SK-N-MC (cell line): ENCODE measurements at places on chromosomes 5 and 9.

GRCh38 chr5:16995372-16995771 is 59.3 kb upstream of the MYO10 start:
- DNase-seq, result no peak

DNA sequence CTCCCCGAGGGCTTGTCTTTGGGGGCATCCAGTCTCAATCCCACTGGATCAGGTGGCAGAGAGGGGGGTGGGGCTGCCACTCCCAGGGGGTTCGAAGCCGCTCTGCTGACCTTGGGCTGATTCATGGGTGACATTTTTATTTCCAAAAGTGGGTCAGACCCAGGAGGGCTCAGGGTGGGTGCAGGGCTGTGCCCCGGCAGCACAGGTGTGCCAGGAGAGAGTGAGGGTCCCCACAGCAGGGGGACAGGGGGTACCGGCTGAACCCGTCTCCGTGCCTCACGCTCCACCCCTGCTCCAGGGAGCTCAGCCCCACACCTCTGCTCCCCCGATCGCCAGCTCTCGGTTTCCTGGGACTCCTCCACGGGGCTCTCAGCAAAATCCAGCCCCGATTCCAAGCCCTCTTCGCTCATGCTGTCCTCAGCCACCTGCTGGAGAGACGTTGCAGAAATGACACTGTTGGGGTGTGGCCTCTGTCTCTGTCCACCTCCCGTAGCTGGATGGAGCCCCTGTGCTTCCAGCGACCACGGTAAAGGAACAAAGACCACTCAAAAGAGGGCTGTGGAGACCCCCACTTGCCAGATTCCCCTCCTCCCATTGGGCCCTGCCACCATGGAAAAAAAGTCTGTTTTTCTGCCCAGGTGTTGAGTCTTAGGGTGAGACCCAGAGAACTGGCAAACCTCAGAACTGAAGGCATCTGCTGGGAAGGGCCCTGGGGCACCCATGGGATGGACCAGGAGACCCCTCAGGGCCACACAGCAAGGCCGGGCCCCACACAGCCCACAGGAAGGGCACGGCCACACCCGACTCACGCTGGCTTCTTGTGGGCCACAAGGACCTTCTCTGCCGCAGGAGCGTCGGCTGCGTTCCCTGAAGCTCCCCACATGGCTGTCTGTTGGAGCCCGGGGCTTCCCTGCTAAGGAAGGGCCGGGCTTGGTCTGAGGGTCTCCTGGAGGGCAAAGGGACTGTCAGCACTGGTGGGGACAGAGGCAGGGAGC is 10.6 kb upstream of the QSOX2 start:
- no peak for DNase-seq

DNA sequence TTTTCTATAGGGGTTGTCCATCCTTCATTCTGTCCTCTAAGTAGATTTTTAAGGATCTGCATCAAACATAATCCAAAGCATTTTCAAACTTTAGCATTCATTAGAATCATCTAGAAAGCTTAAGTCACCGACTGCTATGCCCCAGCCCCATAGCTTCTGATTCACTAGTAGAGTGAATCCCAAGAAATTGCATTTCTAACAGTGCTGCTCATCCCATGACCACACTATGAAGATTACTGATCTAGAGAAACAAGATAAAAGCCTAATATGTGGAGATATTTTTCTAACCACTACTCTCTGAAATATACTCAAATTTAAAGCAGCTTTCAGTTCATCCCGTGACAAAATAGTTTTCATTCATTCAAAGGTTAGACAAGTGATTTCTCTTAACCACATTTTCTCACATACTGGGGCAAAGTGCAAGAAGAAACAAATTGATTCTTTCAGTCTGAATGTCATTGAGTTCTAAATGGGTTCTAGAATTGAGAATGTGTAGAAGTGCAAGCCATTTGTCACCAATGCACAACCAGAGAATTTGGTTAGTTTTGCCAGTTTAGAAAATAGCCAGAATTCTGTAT is 286.9 kb upstream of the CD180 start:
- DNase-seq, result no peak

- DNase-seq, result no peak
Observed at GRCh38 chr5:111902436-111902835, 145.4 kb upstream of the NREP start.

GRCh38 chr5:176725521-176726280 is 78.4 kb downstream of the TSPAN17 start:
- DNase-seq, result no peak

GRCh38 chr9:5920860-5921328 is 30.2 kb downstream of the MLANA start:
- DNase-seq, result no peak

- DNase-seq, result no peak
Observed at GRCh38 chr5:117379521-117379920, 804.9 kb upstream of the SEMA6A start.

GRCh38 chr5:103847060-103847459 is 284.5 kb upstream of the NUDT12 start:
- DNase-seq, result no peak

DNA sequence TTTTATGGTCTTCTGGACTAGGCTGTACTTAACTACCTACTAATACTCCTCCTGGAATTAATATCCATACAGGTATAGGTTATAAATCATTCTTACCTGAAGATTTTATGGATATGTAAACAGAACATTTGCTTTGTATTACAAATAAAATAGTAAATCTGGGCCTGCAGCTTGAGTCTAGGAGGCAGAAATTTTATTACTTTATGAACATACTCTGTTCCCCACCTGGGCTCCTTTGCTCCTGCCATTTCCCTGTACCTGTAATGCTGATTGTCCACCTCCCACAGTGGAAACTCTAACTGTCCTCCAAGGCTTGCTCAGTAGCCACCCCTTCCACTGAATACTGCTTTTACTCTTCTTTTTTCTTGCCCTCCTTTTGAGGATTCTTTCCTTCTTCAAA is 108.0 kb downstream of the PAM start:
- no peak for DNase-seq

DNA sequence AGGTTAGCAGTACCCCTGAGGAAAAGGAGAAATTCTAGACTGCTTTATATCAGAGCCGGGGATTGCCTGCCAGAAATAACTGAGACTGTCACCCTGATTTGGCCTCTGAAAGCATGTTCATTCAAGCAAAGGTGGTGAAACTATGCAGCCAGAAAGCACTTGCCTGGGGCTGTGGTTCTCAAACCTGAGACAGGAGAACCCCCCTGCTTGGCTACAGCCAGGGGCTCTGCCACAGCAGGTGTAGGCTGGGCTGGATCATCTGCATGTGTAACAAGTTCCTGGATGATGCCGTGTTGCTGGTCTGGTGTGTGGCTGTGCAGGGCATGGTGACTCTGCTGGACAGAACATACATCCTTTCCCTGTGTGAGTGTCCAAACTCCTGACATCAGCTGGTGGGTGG is 157.8 kb downstream of the NXNL2 start:
- no peak for DNase-seq

DNA sequence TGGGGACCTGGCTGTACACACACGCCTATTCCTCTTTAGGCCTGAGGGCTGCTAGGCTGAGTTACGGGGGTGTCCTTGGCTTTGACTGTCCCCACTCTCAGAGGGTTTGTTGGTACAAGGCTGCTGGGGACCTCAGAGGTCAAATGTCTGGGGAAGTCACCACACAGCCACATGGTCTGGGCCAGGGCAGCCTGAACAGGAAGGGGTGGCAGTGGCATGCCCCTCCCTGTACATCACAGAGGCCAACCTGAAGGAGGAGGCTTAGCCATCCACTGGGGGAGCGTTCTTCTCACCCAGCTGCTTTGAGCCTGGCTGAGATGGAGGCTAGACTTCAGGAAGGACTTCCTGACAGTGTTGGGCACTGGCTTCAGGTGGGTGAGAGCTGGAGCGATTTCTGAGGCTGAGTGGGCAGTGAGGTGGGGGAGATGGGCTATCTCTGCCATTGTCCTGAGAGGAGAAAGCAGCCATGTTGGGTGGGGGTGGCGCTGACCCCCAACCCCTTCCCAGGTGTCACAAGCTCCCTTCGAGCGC is 36.3 kb downstream of the CXXC5 start:
- DNase-seq, result no peak

- no peak for DNase-seq
Observed at GRCh38 chr9:134152022-134152448, 12.3 kb downstream of the RNU6ATAC start.

DNA sequence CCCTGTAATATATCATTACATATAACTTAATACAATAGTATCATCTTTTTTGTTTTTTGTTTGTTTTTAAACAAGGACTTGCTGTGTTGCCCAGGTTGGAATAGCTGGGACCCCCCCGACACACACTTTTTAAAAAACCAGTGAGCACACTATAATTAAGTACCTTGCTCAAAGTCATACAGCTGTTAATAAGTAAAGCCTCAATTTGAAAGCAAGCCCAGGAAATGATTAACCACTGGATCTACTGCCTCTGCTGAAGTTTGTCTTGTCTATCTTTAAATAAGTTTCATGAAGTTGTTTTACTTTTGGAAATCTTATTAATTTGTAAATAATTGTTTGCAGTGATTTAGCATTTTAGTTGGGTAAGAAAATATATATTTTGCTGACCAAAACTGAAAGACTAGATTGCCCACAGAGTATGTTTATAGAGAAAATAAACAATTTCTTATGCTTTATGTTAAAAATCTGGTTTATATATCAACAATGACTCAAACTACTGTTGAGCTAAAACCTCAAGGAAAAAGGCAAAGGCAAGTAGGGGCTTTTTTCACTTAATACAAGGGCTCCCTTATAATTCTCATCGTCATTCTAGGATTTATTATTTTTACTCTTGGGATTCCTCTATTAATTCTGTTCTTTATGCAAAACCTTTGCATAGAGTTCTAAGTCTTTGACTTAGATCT is 5.8 kb upstream of the CARNMT1 start:
- DNase-seq, result no peak

GRCh38 chr5:74357827-74358226 is 282.7 kb downstream of the ENC1 start:
- no peak for DNase-seq

DNA sequence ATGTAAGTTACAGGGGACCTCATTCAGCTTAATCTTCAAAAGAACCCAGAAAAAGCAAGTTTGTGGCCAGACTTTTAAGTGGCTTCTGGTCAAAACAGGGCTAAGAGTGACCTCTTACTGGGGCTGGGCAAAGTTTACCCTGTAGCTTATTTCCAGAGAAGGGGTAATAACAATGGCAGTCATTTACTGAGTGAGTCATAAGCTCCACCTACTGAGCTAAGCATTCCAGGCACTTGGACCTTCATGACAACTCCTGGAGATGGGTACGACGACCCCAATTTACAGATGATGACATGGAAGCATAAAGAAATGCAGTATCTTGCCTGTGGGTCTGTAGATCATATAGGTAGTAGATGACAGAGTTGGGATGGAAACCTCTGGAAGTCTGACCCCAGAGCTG is 4.7 kb upstream of the GPR151 start:
- no peak for DNase-seq

GRCh38 chr9:123326662-123327093 is 29.3 kb upstream of the CRB2 start:
- no peak for DNase-seq

- DNase-seq, result no peak
Observed at GRCh38 chr5:56616454-56617160, 198.7 kb upstream of the MAP3K1 start.

DNA sequence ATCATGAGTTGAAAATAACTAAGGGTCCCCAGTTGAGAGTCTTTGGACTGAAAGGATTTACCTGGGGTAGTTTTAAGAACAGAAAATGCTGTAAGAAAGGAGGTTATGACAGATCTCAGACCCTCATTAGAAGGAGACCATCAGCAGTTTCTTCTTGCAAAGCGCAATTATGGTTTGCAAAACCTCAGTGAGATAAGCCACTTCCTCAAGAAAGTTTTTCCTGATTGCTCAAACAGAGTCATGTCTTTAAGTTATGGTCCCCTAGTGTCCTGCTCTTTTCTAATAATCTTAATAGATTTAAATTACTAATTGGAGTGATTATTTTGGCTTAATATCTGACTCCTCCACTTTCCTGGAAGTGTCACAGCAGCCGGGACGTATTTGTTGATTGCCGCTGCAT is 293.2 kb upstream of the KLF4 start:
- DNase-seq, result no peak

GRCh38 chr5:52783226-52783959 is 4.3 kb upstream of the ITGA1 start:
- no peak for DNase-seq

GRCh38 chr5:180394031-180394636 is 41.0 kb upstream of the GFPT2 start:
- no peak for DNase-seq
